ENCODE measurements at places on chromosomes 12 and 14.
A peak's percentile ranks its signal among the peaks of the same experiment; 100 is the strongest.

DNA sequence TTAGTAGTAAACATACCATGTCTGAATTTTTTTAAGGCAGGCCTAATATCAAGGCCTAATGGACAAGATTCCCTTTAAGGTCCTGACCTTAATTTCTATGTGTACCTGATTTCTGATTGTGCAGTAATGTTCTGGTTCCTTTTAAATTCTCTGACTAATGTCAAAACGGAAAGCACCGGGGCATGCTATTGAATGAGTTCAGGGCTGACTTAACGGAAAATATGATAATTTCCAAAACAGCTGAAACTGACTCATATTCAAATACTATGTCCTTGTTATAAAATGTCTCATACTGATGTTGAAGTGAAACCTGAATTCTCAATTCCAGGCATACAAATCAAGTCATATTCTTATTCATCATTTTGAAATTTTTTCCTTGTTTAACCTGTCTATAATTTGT is 6.7 kb downstream of the TAS2R43 start:
- no peak for DNase-seq

- DNase-seq, result no peak
Measured at GRCh38 chr12:117169548-117169947, 20.7 kb downstream of the FBXO21 start.

- peak; percentile 45 for DNase-seq
Measured at GRCh38 chr12:108611884-108612415, 14.1 kb upstream of the TMEM119 start.

DNA sequence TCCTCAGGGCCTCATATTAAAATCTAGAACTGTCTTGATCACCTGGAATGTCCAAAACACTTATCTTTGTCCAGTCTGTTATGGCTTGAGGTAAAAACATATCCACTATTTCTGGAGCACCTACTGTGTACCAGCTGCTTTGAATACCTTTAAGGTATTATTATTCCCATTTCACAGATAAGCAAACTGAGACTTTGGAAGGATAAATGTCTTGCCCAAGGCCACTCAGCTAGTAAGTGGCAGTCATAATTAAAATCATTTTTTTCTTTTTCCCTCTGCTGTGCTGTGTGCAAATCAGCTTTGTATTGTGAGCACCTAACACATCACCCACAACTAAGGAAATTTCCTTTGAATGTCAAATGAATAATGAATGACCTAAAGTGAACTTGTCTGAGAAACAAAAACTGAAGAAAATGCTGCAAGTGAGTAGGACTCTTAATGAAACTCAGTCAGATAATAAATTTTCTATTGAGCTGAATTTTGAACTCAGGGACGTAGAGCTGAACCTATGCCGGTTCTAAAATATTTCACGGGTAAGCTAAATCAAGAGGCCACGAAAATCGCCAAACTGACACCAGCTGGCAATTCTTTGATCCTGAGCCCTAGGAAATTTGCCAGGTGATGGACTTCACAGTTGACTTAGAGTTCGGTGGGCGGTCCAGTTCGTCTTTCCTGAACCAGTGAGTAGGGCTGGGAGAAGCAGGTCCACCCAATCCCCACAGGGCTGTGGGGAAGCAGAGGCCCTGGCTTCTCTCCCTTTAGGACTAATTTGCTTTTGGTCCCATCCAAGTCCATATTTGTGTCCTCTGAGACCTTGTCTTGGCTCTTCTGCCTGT is 159.7 kb upstream of the PWP1 start:
- DNase-seq, result no peak

DNA sequence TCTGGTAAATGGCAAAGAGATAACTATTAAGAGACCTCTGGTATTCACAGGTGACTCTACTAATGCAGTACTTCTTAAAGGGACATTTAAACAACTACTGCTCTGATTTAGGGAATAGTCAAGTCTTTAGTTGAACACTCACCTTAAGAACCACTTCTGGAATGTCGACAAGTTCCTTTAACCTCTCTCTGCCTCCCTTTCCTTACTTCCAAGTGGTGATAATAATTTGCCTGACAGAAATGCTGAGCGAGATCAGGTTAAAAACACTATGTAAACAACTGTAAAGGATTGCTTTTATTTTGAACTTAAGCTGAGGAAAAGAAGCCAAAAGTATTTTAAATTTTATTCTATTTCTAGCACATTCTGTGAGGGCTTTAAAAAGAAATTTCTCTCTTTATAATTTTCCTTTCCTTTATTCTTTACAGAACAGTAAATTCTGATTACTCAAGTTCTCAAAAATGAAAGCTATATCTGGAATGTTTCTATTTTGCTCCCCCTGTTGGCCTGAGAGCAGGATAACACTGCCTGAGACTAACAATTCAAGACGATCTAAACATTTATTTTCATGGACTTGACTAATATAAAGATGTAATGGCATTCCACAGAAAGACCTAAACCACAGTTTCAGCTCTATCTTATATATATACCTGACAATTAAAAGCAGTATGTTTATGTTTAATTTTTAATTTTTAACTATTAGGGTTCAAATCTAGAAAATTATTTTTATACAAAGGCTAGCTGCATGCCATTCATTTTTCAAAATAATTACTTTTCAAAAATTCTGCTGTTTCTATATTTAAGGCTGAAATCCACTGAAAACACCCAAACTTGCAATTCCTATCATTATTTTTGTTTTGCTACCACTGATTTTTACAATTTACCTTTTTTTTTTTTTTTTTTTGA is 29.2 kb downstream of the ZCCHC8 start:
- no peak for DNase-seq

DNA sequence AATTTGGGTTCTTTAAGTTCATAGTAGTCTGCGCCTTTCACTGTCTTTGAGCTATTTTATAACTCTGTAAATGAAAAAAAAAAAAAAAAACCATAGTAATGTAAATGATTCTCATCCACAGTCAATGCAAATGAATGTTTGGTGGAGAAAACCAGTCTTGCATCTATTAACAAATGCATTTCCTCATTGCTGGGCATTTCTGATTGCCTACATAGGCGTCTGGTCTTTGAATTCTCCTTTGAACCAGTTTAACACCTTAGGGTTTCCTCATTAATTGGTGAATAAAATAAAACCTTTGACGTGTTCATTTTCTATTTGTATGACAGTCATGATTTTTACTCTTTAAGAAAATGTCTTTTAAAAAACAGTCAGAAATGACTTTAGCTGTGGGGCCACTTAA is 114.8 kb downstream of the C12orf75 start:
- DNase-seq, result no peak

DNA sequence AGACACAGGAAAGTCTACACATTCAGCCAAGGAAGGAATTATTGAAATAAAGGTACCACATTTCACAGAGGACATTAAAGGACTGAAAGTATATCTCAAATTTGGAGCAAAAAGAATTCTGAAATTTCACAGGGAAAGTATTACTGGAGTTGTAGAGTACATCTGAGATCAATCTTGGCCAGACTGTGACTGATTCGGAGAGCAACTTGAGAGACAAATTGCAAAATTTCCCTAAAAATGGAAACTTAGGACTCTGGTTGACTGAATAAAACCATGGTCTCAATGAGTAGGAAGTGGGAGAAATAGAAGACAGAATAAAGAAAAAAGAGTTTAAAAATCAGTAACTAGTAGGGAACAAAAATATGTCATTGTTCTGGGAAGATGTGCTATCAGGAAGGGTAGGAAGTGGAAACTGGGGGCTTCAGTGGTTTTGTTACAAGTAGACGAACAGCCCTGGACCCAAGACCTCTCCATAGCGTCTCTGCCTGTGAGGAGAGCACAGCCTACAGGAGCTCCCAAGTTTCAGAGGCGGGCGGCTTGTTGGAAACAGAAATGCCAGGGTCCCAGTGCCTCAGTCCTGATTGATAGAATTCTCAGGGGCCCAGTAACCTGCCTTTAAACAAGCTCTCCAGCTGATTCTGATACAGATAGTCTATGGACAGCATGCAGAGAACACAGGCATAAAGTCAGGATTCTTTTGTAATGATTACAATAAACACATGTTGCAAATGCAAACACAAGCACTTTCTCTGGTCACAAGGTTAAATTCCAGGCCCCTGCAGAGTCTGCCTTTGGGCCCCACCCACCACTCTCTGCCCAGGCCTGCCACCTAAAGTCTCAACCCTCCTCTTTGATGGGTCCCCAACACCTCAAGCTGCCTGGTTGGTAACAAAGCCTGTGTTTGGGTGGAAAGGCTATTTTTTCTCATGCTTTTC is 63.1 kb downstream of the BBS10 start:
- DNase-seq, result no peak

- DNase-seq, result no peak
Measured at GRCh38 chr14:57549765-57550420, 56.2 kb upstream of the CCDC198 start.

DNA sequence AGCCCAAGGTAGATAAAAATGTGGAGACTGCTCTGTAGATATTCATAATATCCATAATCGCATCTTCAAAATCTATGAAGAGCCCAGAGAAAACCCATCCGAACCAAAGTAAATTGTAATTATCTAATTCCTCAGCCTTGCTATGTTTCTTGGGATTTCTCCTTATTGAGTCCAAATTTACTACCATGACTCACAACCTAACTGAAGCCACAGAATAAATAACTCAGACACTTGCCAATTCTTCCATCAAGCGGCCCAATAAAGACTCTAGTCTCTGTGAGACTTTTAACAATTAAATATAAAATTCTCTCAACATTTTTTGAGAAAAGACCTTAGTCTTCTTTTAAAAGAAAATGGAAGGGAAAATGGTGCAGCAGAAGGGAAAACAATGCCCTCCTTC is 409.8 kb downstream of the DAD1 start:
- no peak for DNase-seq

- DNase-seq, result no peak
Measured at GRCh38 chr12:7501031-7501588, 2.5 kb downstream of the CD163 start.

- DNase-seq, result no peak
Measured at GRCh38 chr12:96371790-96372699, 28.2 kb downstream of the CDK17 start.

DNA sequence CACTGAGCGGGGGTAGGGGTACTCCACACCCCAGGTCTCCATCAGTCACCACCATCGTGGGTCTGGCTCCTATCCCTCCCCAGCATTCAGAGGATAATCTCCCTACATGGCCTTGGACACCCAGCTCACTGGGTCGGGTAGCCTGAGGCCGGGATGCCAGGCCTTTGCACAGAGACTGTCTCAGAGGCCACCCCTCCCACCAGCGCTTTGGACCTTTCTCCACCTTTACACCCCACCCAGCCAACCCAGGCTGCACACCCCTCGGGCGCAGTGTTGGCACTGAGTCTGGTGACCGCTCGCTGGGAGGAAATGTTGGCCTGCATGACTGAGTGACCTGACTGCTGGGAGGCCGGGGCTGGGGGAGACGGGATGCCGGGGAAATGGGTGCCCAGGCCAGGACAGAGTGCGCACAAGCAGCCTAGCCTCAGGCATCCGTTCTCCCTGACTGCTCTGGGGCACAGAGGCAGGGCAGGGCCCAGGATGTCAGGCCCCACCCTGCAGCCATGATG is 10.6 kb upstream of the LBHD2 start:
- no peak for DNase-seq

DNA sequence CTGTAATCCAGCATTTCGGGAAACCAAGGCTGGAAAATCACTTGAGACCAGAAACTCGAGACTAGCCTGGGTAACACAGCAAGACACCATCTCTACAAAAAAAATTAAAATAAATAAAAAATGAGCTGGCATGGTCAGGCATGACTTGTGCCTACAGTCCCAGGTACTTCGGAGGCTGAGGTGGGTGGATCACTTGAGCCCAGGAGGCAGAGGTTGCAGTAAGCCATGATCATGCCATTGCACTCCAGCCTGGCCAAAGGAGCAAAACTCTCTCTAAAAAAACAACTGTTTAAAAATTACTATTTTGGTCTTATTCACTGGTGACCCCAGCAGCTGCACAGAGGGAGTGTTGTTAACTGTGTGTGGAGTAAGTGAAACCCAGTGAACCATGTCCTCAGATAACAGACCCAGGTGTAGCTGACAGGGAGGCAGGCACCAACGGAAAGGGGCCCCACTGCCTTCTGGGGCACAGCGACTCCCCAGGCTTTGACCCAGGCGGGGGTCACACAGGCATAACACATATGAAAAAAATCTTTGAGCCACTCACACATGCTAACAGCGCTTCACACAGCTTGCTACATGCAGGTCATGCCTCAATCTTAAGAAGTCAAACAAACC is 12.1 kb downstream of the DDX54 start:
- DNase-seq, result no peak

DNA sequence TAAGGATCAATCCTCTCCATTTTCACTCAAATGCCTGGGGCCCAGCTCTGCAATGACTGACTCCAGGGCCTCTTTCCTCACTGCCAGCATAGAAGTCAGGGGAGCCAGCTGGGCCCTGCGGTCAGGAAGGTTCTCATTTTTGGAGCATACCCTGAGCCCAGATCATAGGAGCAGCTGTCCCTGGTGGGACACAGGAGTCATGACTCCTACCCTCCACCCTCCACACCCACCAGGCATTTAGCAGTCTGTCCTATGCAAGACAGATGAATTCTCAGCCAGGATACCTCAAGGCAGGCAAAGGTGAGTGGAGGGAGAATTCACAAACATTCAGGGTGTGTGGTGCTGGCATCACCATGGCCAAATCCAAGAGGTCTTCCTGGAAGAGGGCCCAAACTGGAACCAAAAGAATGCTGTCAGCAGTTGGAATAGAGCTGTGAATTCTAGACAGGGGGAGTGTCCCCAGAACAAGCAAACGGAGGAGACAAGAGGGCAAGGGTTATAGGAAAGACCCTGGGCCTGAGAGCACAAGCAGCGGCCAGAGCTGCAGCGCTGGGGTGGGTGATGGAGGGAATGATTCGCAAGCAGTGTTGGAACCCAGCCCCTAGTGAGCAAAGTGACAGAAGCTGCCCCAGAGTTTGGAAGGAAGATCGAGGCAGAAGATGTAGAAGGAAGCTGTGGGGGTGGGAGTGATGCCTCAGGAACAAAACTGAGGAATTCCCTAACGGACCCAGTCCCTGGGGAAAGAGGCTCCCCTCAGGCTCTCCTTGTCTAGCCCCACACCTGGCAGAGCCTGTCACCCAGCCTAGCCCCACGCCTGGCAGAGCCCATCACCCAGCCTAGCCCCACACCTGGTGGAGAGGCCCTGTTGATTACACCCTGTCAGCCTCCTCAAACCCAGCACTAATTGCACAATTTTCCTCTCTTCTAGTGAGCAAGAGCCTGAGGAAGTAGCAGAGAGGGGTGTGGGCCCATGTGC is 4.5 kb upstream of the REM2 start:
- DNase-seq, result no peak

GRCh38 chr12:75658901-75659823 is 147.8 kb upstream of the KRR1 start:
- no peak for DNase-seq

GRCh38 chr12:27987331-27987730 is 14.8 kb upstream of the PTHLH start:
- no peak for DNase-seq

Data from stimulated activated CD4-positive, alpha-beta T cell treated with anti-CD3 and anti-CD28 coated beads, Interleukin-12 subunit alpha, Interleukin-12 subunit beta, amount 100 ng/mL, for 4 hours (primary cell).